ENCODE measurements at places on chromosomes 1 and 21.
A peak's percentile ranks its signal among the peaks of the same experiment; 100 is the strongest.

- DNase-seq, result peak; percentile 27
These were observed 11.5 kb downstream of the HIPK1 start for GRCh38 chr1:113940365-113941244.

- no peak for DNase-seq
These were observed 77.5 kb downstream of the FMN2 start for GRCh38 chr1:240169188-240169587.

GRCh38 chr21:33443194-33443593 is 36.6 kb downstream of the TMEM50B start:
- DNase-seq, result no peak

- DNase-seq, result no peak
These were observed at the start of gene CCDC181 for GRCh38 chr1:169427081-169427641. CCDC181 (minus strand) TSS chr1:169427474; CDS start chr1:169424927, 2,547 bp downstream.

DNA sequence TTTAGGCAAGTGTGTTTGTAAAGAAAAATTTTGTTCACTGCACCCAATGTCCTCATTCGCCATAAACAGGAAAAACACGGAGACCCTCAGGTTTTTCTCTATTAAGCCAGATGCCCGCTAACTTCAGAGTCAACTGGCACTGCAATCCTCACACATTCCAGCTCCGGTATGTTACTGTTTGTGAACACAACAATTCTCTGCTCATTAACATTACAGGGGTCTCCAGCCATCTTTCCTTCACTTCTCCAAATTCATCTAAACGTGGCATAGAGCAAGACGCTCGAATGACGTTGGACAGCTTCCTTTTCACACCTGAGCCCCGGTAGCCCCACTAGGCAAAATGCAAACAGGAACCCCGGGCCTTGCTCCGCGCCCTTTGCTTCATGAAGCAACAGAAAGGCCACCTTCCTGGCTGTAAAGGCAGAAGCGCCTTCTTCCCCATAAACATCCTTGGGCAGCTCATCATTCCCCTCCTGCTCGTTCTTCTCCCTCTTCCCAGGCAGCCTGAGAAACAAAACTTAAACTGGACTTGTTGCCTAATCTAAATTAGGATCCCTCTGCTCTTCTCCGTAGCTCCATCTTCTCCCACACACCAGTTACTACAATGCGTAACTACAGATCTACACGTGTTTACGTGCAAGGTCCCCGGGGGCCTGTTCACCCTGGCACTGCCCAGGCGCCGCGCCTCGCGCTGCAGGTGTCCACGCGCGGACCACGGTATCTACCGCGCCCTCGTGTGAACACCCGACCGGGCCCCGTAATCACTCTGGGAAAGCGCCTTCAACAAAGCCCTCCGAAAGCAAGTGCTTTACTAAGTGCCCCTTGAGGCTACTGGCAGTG is 1.2 kb downstream of the LBR start:
- DNase-seq, result no peak

DNA sequence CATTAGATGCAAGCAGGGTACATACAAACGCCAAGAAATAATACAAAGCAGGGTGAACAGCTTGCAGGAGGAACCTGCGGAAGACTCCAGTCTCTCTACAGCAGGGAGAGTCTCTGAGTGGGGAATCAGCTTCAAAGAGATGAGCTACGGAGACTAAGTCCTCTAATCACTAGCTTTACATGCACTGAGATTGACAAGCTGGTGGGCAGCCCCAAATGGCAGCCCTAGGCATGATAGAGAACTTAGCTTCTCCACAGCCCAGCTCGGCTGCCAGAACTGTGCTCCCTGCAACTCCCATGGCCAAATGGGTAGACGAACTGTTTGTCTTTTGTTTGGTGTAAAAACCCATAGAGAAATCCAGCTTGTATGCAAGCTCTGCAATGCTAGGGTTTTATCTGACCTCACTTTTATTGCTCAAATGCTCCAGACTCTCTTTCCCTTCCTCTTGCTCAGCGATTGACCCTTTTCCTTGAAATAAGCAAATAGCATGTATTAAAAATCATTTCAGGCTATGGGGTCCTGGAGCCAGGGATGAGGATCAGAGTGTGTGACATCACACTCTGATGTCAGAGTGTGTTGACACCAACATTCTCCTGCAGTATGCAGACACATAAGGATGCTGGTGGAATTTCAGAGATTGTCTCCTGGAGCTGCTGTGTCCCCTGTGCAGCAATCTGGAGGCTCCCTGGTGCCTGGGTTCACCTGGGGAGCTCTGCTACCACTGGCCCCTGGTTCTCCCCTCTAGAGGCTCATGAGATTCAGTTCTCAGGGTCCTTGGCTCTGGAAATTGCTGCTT is 238.5 kb downstream of the TTLL7 start:
- DNase-seq, result no peak

DNA sequence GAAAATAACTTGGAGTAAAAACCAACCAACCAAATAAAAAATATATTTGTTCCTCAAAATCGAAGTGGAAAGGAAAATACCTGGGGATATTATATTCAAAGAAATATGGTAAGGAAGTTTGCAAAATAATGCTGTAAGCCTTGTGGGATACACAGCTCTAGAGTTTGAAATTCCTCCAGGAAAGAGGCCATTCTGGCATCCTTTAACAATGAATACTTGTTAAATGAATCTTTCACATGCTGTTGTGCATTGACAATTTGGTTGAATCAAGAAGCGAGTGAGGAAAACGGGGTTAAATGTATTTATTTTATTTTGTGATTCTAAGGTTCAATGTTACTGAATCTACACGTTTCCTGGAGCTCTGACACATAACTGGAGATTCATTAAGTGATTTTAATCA is 30.5 kb upstream of the NTNG1 start:
- DNase-seq, result no peak

DNA sequence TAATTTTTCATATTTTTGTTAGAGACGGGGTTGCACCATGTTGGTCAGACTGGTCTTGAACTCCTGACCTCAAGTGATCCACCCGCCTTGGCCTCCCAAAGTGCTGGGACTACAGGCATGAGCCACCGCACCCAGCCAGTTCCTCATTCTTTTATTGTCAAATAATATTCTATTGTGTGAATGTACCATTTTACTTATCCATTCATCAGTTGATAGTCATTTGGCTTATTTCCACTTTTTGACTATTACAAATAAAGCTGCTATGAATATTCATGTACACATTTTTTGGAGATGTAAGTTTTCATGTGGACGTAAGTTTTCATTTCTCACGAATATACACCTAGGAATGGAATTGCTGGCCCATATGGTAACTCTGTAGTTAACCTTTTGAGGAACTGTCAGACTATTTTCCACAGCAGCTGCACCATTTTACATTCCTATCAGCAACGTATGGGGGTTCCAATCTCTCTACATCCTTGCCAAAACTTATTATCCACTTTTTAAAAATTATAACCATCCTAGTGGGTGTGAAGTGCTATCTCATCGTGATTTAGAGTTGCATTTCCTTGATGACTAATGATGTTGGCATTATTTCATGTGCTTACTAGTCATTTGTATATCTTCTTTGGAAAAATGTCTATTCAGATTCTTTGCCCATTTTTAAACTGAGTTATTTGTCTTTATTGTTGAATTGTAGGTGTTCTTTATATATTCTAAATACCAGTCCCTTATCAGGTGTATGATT is 12.7 kb downstream of the PACC1 start:
- no peak for DNase-seq

- DNase-seq, result no peak
These were observed 40.5 kb downstream of the DDR2 start for GRCh38 chr1:162672622-162673260.

- DNase-seq, result peak; percentile 8
These were observed 848 bp downstream of the DNM3 start for GRCh38 chr1:171841931-171842761.

DNA sequence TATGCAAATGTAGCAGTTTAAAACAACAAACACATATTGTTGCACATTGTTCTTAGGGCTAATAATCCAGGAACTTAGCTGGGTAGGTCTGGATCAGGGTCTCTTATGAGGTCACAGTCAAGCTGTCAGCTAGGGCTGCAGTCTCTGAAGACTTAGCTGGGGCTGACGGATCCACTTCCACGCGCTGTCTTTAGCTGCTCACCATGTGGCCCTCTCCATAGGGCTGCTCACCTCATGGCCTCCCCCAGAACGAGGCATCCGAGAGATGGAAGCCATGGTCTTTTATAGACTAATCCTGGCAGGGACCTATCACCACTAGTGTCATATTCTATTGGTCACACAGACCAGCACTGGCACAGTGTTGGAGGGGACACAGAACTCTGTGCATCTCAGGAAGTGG is 8.7 kb upstream of the OXCT2 start:
- DNase-seq, result no peak

DNA sequence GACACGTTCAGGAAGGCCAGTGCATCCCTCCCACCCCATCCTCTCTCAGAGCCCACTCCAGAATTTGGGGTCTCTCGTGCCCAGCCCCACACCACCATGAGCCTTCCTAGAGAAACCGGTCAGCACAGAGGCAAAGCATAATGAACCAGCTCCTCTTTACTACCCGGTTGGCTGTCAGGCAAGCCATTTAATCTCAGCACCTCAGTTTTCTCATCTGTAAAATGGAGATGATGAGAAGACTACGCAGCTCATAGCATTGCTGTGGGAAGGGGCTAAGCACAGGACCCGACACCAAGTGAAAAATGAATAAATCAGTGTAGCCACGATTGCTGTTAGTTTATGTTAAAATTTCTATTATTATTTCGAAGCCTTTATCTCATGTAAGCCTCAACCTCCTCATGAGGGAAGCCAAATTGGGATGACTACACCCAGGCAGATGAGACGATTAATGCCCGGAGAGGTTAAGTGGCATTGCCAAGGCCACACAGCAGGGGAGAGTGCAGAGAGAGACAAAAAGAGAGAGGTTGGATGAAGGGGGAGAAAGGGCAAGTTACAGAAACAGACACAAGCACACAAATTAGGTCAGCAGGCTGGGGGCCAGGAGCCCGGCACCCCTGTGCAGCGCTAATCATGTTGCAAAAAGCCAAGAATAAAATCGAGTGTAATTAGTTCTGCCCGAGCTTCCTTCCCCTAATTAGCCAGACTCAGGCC is 25.7 kb downstream of the SDC3 start:
- DNase-seq, result no peak

- peak; percentile 49 for DNase-seq
These were observed at the start of gene MCOLN2 for GRCh38 chr1:84996846-84997666. MCOLN2 (minus strand) TSS chr1:84997113; CDS start chr1:84996872, 241 bp downstream.

GRCh38 chr1:150876119-150876454 is 312 bp downstream of the ARNT start:
- DNase-seq, result no peak

GRCh38 chr1:168742994-168743650 is 14.1 kb upstream of the DPT start:
- no peak for DNase-seq

DNA sequence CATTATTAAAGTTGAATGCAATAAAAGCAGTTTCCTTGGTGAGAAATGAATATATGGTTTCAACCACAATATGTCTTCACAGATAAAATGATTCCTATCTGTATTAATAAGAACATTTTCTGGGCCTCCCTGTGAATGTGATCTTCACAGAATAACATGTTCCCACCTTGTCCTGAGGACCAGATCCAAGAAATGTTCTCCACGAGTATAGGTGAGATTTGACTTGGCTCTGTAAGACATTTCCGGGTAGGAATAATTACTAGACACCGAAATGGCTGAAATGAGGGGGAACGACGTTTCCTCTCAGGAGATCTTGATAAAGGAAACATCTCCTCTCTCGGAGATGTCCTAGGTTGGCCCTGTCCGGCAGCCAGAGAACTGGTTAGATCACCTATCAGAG is 61.4 kb downstream of the CLIC6 start:
- DNase-seq, result no peak

- no peak for DNase-seq
These were observed 8.2 kb downstream of the UQCRHL start for GRCh38 chr1:15799004-15799867.

- no peak for DNase-seq
These were observed 14.6 kb downstream of the FOXD2 start for GRCh38 chr1:47452426-47452825.

DNA sequence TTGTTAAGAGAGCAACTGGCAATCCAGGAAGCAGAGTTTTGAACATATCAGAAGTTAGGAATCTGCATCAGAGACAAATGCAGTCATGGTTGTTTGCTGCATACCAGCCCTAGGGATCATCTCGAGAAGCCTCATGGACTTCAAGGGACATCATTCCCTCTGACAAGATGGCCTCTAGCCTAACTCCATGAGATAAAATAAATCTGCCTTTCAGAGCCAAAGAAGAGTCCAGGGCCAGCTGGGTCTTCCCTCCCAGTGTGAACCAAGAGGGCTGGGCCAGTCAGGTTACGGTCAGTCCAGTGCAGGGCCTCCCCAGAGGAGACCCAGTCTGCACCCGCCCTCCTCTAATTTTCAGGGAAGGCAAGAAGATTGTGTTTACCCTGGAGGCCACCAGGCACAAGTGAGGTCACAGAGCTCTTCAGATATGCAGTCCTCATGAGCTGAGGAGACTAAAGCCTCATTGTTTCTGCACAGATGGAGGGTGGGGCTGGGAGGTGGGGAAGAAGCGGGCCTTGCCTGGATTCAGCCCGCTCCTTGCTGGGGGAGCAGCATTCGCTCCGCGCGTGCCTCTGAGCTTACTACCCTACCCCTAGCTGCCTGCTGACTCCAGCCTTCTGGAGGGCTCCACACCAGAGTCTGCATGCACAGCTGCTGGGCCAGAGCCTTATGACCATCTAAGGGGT is 52.8 kb downstream of the CAPN2 start:
- DNase-seq, result no peak

GRCh38 chr1:96418969-96419368 is 302.6 kb upstream of the PTBP2 start:
- no peak for DNase-seq

- no peak for DNase-seq
These were observed 14.4 kb upstream of the OR2T10 start for GRCh38 chr1:248611883-248612414.

GRCh38 chr1:46725736-46726108 is 6.8 kb upstream of the EFCAB14 start:
- no peak for DNase-seq

- no peak for DNase-seq
These were observed 16.5 kb downstream of the NADK start for GRCh38 chr1:1761504-1762376.

GRCh38 chr1:14499312-14500040 is 99.0 kb upstream of the KAZN start:
- no peak for DNase-seq

- DNase-seq, result no peak
These were observed at the start of gene DMRTA2 for GRCh38 chr1:50422946-50423669. DMRTA2 (minus strand) TSS chr1:50423443; CDS start chr1:50421536, 1,907 bp downstream.

DNA sequence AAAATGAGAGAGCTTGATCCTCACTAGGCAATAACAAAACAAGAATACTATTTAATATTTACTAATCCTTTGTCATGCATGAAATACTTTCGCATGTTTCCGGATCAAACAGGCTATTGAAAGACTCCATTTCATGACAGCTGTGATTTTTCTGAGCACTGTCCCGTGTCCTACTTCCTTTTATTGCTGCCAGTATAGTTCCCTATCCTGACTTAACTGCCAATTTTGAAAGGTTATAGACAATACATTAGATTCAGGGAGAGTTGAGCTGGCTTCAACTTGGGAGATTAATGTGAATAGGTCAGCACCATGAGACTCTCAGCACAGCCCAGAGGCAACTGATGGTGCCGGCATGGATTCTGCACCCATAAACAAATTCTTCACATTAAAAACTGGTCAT is 225.8 kb downstream of the VAV3 start:
- DNase-seq, result no peak

GRCh38 chr1:212073490-212073889 is 37.9 kb downstream of the DTL start:
- no peak for DNase-seq
